ENCODE measurements at places on chromosomes 5 and 9. TPM values are rescaled to one million over a fixed set of nuclear protein-coding genes. Genes with fewer than 3 reads are reported as not detected.
A peak's percentile ranks its signal among the peaks of the same experiment; 100 is the strongest.

Gene SGCD
- 104 TPM for total RNA-seq

Gene C9orf50
- not detected for total RNA-seq

Gene PSMB7
- 263 TPM for total RNA-seq

DNA sequence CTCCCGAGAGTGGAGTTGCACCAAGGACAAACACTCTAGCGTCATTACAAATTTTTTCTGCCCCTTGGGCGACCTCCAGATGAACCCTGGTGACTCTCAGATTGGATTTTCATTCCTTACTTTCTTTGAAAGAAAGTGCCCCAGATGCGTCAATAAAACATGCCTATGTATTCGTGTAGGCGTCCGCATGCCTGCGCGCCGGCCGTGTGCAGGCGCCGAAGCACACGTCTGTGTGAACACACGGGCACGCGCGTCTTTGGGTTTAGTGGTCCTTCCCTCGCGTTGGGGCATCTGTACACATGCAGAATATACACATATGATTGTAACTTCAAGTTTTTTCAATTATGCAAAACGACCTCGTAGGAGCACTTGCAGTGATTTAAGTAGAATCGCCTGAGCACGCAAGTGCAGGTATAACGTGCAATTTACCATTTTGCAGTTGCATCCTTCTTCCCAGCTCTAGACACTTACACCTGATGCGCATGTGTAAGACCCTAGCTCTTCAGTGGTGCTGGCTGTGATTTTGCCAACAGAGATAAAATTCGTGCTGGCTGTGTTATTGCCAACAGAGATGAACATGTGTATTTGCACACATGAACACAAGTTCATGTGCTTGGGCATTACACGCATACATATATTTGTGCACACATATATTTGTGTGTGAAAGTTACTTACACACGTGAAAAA, 1.9 kb upstream of the LHX2 start:
- DNase-seq, result no peak

DNA sequence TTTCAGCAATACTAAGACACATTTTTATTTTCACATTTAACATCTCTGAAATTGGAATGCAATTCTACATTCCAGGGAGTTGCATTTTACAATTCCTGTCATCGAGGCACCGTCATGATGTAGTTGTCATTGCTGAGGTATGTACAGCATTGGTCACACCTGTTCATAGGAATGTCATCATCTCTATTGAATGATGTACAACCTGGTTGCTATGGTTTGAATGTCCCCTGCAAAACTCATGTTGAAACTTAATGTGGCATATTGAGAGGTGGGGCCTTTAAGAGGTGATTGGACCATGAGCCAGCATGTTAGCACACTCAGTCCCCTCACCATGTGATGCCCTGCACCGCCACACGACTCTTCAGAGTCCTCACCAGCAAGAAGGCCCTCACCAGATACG, 103.1 kb downstream of the CEMIP2 start:
- DNase-seq, result no peak

DNA sequence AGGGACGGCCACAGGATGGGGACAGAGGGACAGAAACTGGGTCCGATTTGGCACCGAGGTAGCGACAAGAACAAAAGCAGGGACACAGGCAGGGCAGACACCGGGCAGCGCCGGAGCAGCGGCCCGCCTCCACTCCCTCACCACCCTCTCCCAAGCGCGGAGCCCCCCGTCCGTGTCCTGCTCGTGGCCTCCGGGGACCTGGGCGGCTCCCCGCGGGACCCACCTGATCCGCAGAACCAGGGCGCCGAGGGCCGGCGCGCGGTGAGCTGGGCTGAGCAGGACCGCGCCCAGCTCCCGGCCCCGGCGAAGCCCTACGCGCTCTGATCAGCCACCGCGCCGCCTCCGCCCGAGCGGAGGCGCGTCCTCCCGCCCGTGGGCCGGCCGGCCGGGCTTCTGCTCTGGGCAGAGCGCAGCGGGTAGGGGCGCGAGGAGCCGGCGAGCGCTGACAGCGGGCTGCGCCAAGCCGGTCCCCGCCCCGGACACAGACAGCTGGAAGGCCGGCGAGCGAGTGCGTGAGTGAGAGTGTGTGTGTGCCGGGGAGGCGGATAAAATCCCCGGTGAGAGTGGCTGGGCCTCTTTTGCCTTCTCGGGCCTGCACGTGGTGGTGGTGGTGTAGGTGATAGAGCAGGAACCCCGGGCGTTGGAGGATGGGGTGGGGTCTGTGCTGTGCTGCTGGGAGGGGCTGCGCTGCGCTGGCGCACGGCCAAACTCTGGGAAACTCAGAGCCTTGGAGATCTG, at the start of gene GGTA1:
Gene GGTA1, minus strand, starts transcription at position 418 of the 738 bp plus-strand sequence. CDS start 31,922 bp downstream, outside the sequence.
- DNase-seq, result peak; percentile 65

GRCh38 chr9:3903906-3904305, 378.1 kb upstream of the RFX3 start:
- no peak for DNase-seq

DNA sequence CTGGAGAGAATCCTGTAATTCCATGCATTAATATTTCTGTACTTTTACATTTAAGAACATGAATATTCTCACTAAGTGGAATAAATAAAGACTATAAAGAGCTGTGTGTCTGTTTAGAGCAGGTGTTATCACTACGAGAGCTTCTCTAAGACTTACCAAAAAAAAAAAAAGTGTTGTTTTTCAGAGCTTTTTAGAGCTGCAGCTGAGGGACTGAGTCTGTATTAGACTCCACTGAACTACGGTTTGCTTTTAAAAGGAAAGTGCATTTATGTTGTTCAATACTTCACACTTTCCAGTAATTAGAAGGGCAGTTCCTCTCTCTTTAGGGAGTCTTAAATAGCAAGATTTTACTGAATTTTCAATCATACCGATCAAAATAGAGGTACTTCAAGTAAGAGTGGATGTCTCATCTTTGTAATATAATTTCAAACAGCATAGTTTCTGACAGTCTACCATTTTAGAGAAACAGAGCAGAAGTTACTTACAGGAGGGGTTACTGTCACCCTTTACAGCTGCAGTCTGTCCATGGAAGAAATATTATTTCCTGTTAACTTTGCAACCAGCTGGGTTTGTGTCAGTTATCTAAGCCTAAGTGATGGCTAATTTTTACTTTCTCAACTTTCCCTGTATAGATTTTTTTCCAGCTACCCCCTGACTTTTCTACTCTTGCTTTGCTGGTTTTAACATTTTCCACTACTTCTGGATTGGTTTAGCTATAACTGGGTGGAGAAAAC, 2.4 kb downstream of the SYK start:
- DNase-seq, result no peak
